ENCODE measurements at places on chromosomes 2 and 18.

DNA sequence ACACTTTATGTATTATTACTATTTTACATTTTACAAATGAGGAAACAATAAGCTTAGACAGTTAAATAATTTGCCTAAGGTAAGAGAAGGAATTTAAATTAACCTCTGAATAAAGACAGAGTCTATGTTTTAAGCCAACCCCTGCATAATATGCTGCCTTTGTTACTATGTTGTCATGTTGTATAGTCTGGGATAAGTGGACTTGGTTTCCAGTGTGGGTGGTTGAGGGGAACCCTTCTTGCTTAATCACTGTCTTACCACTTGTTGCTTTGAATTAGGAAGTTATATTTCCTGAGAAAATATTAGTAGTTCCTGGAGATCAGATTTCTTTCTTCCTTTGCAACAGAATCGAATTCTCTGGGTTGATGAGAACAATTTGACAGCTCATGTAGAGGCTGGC, 52.6 kb downstream of the AGPS start:
- no peak for DNase-seq

GRCh38 chr18:55405893-55406406, 182.0 kb downstream of the TCF4 start:
- peak; percentile 92 for DNase-seq

DNA sequence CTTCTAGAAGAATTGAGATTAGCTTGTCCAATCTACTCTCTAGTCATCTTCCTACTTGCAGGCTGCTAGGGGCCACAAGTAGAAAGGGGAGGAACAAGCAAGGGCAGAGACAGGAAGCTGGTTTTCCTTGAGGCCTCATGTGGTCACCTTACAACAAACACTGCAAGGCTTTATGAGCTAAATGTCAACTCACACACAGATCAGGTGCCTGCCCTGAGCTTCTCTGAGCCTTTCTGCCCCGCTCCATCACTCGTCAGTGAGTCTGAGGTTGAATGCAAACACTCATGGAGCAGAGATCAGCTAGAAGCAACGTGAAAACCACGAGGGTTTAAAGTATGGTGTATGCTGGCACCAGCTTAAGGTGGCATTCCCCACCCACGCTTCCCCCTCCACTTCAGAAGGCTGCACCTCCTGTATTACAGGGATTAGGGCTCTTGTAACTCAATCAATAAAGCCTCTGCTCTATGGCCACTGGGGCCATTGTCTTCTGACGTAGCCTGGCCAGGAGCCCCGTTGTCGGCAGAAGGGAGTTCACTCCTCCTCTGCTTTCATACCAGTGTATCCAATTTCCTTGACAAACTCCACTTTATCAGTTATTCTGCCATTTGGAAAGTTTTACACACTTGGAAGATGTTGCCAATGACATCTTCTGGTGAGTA, 5.4 kb upstream of the CRYGC start:
- DNase-seq = no peak

DNA sequence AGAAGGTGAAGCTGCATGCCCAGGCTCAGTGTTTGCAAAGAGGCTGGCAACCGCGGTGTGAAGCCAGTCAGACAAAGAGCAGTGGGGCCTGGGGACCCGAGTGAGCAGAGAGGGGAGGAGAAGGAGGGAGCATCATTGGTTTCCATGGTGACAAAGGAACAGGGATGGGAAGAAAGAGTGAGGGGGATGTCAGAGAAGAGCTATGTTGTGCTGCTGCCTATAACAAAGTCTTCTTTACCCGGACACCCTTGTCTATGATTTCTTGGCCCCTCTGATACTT, 14.5 kb downstream of the TMEM247 start:
- DNase-seq = no peak

- peak; percentile 54 for DNase-seq
These were observed 174.0 kb upstream of the SLC14A2 start for GRCh38 chr18:45441110-45441847.

GRCh38 chr2:212213191-212213590, 325.4 kb downstream of the ERBB4 start:
- no peak for DNase-seq

All from SJSA1 (cell line).